ENCODE measurements at places on chromosomes 6 and 20.
A peak's percentile ranks its signal among the peaks of the same experiment; 100 is the strongest.

GRCh38 chr6:4316867-4317400 lies 181.6 kb upstream of the ECI2 start:
- peak; percentile 82 for DNase-seq

DNA sequence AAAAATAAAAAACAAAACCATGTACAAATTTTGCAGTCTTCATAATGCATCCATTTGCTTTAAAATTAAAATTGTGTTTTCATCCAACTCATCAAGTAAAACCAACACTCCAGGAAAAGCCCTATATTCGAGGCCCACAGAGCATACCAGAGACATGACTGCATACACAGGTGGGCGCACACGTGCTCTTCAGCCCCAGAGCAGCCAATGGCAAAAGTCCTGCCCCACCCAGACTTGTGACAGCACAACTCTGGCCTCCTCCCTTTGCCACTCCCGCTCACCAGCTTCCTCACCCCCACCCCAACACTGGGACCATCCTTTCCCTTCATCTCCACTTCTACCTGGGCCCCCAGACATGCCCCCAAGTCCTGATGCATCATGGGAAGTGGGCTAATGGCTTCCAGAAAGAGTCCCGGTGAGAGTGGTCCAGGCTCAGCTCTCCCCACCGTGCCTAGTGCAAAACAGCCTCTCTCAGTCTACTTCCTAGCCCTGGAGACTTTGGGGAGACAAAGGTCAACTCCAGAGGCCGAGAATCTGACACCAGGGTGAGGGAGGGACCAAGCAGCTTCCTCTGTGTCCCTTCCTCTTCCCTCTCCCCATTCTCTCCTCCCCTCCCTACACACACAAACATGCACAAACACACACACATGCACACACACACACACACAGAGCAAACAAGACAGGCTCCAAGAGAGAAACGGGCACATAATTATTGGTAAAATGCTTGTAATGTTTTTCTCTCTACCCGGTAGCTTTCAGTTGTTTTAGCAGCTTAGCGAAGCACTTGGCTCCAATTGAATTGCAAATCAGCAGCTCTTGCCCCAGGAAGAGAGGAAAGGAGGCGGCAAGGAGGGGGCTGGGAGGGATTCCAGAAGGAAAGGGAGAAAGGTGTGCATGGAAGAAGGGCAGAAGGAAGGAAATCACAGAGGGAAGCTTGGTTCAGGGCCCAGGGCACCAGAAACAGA lies 14.3 kb downstream of the GRM4 start:
- no peak for DNase-seq

DNA sequence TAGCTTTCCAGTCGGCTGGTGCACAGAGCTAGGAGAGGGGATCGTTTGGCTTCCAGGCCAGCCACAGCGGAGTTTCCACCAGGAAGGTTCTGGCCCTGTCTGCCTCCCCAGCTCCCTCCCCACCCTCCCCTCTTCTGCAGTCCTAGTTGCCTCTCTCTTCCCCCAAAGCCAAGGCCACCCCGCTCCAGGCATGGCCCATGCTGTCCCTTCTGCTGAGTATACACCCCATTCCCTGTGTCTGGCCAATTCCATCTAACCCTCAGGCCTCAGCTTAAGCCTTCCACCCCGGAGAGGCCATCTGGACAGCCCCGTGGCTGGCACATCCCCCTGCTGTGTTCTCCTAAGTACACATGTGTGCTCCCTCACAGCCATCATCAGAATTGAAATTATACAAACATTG lies 167.4 kb downstream of the CDH4 start:
- DNase-seq: no peak

DNA sequence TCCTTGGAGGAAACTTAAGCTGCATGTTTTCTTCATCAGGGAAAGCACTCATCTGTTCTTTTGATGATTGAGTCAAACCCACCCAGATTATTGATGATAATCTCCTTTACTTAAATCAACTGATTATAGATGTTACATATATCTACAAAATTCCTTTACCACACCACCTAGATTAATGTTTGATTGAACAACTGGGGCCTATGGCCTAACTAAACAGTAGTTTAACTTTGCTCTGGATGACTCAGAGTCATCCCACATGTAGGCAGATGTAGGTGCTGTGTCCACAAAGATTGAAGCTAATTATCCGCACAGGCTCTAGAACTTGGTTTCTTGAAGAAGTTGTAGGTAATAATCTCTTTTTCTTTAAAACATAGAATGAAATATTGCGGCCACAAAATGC lies 42.2 kb downstream of the PKIB start:
- no peak for DNase-seq

- DNase-seq: no peak
Observed at GRCh38 chr6:134317471-134318131, at the start of gene SGK1. Gene SGK1 (minus strand): TSS chr6:134318112. CDS start chr6:134317460, 652 bp downstream.

DNA sequence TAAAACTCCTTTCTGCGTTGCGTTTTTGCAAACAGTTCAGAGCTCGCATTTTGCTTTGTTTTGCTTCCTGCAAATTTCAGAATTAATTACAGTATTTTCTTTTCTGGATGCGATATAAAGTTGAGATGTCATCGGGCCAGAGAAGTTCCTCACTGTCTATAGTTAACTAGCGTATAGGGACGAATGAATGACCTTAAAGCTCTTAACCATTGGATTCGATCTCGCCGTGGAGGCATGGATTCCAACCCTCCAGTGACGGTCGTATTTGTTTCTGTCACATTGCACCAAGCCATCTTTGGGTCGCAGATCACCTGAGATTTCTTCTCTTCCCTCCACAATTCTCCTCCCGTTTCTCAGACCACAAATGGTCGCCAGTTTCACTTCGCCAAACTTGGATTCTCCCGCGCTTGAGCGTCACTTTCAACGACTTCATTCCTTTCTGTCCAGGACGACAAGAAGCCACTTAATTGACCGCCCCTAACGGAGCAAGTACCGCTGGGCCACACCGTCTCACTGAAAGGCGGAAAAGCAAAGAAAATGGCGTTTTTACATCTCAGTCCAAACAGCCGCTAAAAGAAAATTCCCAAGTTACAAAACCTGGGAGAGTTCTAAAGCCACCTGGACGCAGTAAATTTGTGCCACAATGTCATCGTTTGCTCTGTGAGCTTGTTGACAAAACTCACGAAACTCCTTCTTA lies 85.3 kb upstream of the ZNF184 start:
- no peak for DNase-seq

DNA sequence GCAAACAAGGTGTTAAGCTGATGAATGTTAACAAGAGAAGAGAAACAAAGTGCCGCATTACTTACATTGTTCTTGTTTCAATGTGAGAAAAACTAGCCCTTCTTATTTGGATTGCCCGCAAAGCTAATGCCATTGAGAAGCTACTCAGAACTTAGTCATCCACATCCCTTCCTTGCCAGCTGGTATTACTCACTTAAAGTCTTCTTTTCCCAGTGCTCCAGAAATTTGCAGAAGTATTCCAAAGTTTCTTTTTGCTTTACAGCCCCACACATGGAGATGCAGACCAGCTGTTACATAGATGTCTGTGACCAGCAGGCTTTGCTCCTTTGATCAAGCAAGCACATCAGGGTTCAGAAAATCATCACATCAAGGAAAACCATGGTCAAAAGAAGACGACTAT lies 529.0 kb downstream of the TBC1D32 start:
- no peak for DNase-seq

- DNase-seq: no peak
Observed at GRCh38 chr6:31683591-31683990, 2.7 kb upstream of the LY6G5C start.

DNA sequence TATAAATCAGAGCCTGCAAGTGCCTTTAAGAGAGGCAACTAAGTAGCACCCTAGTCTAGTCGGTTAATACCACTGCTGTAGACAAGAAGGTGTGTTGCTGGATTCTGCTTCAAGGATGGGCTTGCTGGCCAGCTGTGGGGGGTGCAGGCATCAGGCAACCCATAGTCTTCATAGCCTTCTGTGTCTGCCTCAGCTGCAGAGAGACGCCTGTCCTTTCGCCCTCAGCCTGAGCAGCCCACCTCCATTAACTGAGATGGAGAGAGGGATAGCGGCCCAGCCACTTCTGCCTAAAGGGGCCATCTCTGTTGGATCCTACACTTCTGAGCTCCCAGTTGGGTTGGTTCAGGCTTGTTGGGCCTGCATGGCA lies 123.7 kb upstream of the MLIP start:
- no peak for DNase-seq

DNA sequence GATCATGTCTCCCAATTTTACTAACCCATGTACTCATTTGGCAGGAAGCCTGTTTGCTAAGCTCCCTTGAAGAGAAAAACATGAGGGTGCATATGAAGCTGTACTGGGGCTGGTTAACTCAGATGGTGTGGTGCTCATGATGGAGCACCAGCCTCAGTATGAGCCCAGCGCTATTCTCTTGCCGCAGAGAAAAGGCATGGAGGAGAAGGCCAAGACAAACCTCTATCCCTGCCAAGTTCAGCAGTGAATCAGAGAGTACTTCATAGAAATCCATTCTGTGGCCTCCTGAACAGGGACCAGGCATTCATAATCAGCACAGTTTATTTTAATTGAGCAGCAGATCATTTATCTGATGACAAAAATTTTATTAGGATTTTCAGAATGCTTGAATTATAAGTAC lies 398.1 kb downstream of the LMBRD1 start:
- DNase-seq: no peak

DNA sequence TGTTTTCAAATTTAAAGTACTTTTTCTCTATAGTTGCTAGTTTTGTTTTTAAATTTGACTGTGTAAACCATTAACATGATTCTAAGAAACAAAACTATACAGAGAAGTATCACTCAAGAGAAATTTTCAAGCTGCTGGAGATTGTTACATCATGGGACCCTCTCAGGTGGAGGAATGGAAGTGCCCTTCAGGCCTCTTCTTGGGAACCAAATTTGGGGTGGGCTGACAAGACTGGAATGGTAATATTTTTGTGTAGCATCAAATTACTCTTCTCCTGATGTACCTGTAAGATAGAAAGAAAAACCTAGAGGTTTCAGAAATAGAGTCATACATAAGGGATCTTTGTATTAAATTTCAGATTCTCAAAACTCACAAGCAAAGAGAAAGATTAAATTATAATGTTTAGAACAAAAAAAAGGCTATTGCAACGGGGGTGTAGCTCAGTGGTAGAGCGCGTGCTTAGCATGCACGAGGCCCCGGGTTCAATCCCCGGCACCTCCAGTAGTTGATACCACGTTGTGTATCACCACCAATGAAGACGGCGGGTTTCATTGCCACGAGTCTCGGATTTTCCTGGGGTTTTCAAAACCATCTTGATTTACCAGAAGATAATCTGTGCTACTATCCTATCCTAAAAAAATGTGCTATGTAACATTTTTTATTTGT lies 193.7 kb downstream of the GPX5 start:
- peak; percentile 6 for DNase-seq

- DNase-seq: no peak
Observed at GRCh38 chr20:34582911-34583310, 24.4 kb downstream of the MAP1LC3A start.

- DNase-seq: no peak
Observed at GRCh38 chr6:116101790-116102189, 1.1 kb downstream of the NT5DC1 start.

- DNase-seq: no peak
Observed at GRCh38 chr6:56799989-56800388, 154.9 kb upstream of the BEND6 start.

- no peak for DNase-seq
Observed at GRCh38 chr6:110878751-110879522, 4.4 kb downstream of the AMD1 start.

- no peak for DNase-seq
Observed at GRCh38 chr6:125922322-125922860, 34.2 kb upstream of the HINT3 start.

GRCh38 chr6:158751224-158751623 lies 67.9 kb downstream of the EZR start:
- no peak for DNase-seq

DNA sequence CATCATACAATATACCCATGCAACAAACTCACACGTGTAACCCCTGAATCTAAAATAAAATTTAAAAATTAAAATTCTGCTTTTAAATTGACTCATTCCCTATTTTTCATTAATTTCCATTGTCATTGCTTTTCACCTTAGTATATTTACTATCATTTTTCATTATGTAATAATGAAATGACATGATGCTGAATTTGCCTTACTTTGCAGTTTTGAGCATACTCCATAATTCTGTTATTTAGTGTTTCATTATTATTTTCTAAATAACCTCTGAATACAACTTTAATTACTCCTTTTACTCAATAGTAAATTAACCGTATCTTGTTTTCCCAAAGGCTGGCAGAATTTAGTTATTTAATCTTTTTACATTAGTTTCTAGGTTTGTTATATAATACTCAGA lies 719.6 kb downstream of the DOK5 start:
- DNase-seq: no peak

- DNase-seq: no peak
Observed at GRCh38 chr6:1314617-1315016, 2.7 kb downstream of the FOXQ1 start.

- no peak for DNase-seq
Observed at GRCh38 chr20:47551841-47552240, 50.2 kb downstream of the NCOA3 start.

- DNase-seq: no peak
Observed at GRCh38 chr6:140027219-140027618, 652.8 kb upstream of the CITED2 start.

DNA sequence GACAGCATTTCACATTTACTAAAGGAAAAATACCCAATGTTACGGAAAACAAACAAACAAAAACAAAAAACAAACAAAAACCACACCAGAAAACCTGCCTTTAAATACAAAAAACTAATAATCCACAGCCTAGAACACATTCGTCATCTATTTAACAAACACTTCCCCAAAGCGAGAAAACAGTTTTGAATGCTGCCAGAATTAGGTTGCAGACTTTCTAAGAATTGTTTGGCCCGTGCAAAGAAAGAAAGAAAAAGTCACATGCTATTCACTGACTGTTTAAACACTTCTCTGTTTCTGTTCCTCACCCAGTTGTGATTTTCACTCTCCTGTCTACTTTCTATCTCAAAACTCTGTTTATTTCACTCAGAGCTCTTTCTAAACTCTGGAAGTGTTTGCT lies 52.5 kb downstream of the BCAS1 start:
- no peak for DNase-seq

- no peak for DNase-seq
Observed at GRCh38 chr20:63317601-63318291, 24.8 kb downstream of the COL20A1 start.

GRCh38 chr20:4087923-4088322 lies 72.6 kb upstream of the RNF24 start:
- DNase-seq: no peak

GRCh38 chr6:34090935-34091334 lies 55.0 kb downstream of the GRM4 start:
- DNase-seq: no peak

DNA sequence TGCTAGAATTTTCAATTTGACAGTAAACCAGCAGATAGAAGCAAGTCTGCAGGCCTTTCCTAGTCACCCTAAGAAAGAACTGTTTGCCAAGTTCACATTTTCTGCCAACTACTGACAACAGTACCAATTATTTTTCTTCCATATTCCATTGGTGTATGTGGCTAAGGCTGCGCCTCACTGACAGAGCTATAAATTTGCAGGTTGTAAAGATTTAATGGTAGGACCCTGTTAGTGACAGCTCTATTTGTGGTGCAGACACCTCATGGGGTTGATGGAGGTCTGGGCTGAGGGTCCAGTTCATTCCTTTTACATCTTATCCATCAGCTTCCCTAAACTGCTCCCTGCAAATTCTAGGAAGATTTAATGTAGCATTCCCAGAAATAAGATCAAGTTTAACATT lies 228.5 kb downstream of the FRK start:
- no peak for DNase-seq
